ENCODE measurements at places on chromosomes 4 and X.
A peak's percentile ranks its signal among the peaks of the same experiment; 100 is the strongest.

GRCh38 chrX:13270360-13270759 is 49.5 kb downstream of the ATXN3L start:
- no peak for DNase-seq

DNA sequence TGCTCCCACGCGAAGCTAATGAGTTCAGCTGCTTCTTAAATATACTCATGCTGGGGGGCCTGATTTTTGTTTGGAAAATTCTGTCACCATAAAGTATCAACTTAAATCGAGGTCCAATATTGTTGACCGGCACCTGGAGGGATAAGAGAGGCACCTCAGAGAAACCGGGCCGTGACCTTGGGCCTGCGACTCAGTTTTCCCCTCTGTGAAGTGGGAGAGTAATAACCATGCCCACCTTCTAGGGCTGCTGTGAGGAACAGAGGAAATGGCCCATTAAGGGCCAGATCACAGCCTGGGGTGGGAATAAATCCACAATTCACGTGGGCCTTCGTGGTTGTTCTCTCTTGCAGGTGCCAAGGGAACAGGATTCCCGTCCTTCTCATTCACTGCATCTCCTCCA is 39.4 kb downstream of the ZBTB49 start:
- no peak for DNase-seq

- DNase-seq = no peak
These were observed 93.6 kb downstream of the LNX1 start for GRCh38 chr4:53497487-53498244.

- DNase-seq = no peak
These were observed 85.9 kb upstream of the PAK3 start for GRCh38 chrX:111010111-111010510.

DNA sequence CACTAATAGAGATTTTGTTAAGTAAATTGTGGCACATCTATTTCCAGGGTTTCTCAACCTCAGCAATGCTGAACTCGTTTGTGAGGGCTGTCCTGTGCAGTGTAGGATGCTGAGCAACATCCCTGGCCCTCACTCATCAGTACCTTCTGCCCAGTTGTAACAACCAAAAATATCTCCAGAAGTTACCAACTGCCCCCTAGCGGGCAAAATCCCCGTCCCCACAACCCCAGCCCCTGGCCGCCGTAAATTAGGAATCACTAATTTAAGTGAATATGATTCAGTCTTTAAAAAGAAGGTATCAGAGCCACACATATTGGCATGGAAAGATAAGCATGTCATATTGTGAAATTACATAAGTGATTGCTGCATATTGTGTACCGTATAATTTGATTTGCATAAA is 123.4 kb downstream of the ASB9 start:
- peak; percentile 56 for DNase-seq

DNA sequence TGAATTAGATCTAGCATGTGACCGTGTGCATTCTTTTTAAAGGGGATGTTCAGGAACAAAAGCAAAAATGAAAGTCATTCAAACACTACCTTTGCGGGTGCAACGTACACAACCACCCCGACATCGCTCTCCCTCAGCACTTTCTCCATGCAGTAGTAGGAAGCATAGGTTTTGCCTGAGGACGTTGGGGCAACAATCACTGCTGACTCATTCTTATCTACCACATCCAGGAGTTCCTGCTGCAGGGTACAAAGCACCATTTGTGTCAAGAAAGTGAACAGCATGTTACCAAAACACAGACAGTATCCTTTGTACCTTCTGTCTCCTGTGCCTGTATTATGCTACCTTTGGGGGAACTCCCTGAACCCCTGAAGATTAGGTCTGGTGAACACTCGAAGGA is 58.6 kb downstream of the DDX60L start:
- no peak for DNase-seq

Measured in H1 (cell line).